ENCODE measurements at places on chromosomes 13 and 19.

DNA sequence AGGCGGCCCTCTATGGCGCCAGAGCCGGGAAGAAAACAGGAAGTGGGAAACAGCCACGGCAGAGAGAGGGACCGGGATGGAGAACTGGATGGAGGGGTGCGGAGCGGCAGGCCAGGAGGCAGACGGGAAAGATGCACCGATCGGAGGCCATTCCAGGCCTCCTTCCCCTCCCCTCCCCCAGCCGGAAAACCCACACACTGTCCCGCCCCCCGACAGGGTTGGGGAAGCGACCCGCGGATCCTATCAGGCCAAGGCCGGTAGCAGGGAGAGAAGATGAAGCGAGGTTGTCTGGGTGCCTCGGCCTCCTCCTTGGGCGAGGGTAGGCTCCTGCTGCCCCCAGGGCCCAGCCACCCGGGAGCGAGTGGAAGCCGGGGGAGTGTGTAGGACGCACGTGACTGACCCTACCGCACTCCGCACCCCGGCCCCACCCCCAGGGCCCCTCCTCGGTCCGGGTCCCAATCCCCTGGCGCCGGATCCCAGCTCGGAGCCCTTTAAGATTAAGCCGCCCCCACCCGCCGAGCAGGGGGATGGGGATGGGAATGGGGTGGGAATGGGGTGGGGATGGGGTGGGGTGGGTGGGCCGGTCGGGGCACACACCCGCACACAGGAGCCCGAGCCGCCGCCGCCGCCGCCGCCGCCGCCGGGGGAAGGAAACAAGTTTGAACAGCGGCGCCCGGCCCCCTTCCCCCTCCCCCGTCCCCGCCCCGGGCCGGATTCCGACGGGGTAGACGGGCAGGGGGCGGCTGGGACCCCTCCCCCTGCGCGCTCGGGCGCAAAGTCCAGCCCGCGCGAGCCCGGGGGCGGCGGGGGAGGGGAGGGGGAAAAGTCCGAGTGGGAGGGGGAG, 1.5 kb downstream of the ERF start:
- DNase-seq: no peak

GRCh38 chr13:40503966-40504591, 162.4 kb downstream of the FOXO1 start:
- DNase-seq: no peak

DNA sequence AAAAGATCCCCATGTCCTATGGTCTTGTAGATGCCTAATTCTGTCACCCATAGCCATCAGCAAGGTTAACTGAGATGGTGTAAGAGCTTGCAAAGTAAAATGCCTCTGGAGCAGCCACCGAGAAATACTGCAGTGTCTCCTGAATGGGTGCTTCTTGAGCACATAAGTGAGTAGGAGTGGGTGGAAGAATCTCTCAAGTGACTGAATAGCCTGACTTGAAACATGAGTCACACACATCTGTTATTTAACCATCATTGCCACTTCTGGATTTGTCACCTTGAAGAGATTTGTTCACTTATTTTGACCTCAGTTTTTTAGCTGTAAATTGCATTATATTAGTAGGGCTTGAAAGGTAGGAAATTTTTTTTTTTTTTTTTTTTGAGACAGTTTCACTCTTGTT, 2.3 kb downstream of the ZNF714 start:
- DNase-seq: no peak

DNA sequence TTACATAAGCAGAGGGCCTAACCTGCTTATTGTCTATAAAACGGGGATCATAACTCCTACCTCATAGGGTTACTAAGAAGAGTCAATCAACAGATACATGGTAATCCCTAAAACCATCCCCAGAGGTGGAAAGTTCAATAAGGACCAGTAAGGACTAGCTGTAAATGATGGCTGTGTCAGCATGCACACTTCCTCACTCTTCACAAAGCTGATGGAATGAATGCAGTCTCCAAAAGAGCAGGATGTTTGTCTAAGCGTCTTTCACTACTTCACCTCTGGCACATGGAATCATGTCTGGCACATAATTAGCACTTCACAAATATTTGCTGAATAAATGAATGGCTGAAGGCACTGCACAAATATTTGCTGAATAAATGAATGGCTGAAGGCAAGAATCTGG, 134.2 kb downstream of the MIPEP start:
- DNase-seq: no peak

- no peak for DNase-seq
Observed at GRCh38 chr13:33454844-33455705, 169.5 kb upstream of the STARD13 start.

DNA sequence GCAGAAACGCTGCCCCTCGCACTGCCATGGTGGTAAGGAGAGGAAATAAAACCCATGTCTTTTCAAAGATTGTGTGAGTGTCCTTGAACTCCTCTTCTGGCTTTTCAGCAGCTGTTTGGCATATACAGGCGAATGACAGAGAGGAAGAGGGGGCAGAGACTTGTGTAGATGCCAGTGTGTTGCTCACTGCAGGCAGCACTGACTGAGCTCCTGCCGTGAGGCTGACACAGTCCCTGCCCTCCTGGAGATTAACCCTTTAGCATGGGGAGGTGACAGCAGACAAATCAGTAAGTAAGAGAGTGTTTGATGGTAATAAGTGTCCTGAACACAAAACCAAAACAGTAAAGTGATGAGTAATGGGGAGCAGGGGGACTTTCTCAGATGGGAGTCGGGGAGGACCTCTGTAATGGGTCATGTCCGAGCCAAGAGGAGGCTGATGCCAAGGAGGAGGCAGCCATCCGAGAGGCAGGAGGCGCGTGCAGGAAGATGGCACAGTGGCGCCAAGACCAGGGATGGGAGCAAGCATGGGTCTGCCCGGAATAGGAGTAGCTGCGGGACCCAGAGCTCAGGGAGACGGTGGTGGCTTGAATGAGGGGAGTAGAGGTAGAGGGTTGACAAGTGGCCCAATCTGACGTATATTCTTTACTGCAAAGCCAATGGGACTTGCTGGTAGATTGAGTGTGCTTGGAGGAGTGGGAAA, 182.2 kb downstream of the FOXO1 start:
- DNase-seq: no peak

DNA sequence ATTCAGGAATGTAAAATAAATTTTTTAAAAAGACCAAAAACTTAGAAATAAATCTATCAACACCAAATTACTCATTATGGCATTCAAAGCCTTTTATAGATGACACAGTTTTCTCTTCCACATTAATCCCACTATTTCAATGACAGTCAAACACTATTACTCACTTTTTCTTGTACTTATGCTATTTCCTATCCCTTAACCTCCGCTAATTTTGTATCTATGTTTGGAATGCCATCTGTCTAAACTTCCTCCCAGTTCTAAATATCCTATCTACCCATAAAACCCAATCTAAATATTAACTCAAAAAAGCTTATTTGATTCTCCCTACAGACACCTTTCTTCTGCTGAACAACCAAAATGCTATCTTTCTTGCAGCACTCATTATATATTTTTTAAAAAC, 203.5 kb downstream of the ENOX1 start:
- DNase-seq: no peak

DNA sequence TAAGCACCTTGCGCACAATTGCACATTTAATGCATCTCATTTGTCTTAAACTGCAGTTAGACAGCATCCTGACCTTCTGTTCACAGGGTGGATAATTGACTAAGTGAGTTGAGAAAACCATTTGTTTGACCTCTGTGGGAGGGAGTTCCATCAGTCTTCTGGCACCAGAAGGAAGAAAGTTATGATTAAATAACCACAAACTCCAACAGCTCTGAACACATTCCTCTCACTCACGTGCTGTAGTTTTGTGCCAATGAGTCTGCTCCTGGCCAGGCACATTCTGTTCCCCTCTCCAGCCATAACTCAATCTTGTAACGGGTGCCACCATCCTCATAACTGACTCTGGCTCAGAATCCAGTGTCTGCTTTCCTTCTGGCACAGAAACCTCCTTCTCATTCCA, 817.2 kb downstream of the SLITRK1 start:
- no peak for DNase-seq

GRCh38 chr13:87872813-87873212, 201.6 kb downstream of the SLITRK5 start:
- DNase-seq: no peak

- DNase-seq: no peak
Observed at GRCh38 chr13:62678039-62678438, 1262.4 kb upstream of the PCDH20 start.

GRCh38 chr19:17764348-17764747, 13.1 kb downstream of the FCHO1 start:
- no peak for DNase-seq

- DNase-seq: no peak
Observed at GRCh38 chr13:79379274-79379673, 26.8 kb downstream of the RBM26 start.

DNA sequence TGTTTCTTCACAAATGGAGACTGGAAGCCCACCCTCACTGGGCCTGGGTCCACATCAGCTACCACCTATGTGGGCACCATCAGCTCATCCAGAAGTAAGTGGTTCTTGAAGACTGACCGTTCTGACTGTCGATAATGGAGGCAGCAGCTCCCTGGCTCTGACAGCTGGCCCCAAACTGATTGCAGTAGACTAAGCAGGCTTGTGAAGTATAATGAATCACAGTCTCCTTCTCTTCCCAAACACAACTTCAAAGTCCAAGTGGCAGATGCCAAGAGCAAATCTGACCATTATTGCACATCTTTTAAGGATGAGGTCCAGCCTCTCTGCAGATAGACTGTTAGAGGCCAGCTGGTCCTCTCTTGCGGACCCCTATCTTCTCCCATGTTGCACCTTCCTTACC, 574.4 kb upstream of the KLF12 start:
- DNase-seq: no peak

- DNase-seq: no peak
Observed at GRCh38 chr19:19606021-19606420, 12.5 kb downstream of the PBX4 start.

DNA sequence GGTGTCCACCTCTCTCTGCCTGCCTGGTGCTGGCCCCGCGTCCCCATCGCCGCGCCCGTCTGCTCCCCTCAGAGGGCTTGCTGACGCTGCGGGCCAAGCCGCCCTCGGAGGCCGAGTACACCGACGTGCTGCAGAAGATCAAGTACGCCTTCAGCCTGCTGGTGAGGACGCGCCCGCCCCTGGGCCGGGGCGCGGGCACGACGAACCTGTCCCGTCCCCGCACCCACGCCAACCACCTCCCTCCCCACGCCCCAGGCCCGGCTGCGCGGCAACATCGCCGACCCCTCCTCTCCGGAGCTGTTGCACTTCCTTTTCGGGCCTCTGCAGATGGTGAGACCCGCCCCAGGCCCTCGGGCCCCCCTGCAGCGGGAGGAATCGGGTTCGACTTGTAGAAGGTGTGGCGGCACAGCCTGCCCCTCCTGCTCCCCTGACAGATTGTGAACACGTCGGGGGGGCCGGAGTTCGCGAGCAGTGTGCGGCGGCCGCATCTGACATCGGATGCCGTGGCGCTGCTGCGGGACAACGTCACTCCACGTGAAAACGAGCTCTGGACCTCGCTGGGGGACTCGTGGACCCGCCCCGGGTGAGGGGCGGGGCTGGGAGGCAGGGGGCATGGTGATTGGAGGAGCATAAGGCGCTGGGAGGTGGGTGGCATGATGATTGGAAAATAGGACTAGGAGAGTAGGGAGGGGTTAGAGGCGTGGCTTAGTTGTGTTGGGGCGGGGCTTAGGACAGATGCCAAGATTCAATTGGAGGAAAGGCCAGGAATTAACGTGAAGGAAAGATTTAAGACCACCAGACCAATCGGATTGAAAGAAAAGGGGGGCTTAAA, 6.6 kb downstream of the EPS8L1 start:
- no peak for DNase-seq

GRCh38 chr13:30039511-30039911, 189.1 kb upstream of the UBL3 start:
- DNase-seq: no peak

GRCh38 chr13:26440111-26440510, 117.4 kb upstream of the WASF3 start:
- no peak for DNase-seq

- no peak for DNase-seq
Observed at GRCh38 chr13:63198071-63198470, 1782.4 kb upstream of the PCDH20 start.

DNA sequence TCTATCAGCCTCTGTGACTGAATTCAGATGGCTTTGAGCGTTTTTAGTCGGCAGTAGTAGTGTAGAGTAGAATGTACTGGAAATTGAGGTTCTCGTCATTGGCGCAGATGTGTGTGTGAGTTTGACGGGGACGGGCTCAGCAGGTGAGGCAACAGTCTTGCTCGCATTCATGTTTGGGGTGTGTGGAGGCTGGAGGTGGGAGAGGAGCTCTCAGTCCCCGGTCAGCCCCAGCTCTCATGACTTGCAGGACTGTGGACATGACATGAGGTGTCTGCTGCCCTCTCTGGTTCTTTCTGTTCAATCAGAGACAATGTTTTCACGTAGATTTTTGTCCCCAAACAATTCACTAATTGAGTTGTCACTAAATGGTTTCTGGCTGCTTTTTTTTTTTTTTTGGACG, 57.2 kb downstream of the ING1 start:
- no peak for DNase-seq

DNA sequence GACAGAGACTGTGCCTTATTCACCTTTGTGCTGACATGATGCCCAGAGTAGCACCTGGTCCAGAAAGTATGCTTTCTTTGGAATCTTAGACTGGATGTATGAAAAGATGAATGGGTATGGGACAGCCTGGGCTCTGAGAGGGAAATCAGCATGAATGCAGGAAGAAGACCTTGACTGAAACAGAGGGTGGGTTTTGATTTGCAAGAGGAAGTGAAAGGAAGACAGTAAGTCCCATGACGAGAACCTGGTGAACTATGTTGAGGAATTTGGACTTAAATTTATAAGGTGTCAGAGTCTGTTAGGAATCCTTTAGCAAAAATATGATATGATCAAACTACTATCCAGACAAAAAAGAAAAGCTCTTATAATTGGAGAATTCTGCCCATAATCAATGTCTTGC, 301.9 kb downstream of the SPRY2 start:
- DNase-seq: no peak

DNA sequence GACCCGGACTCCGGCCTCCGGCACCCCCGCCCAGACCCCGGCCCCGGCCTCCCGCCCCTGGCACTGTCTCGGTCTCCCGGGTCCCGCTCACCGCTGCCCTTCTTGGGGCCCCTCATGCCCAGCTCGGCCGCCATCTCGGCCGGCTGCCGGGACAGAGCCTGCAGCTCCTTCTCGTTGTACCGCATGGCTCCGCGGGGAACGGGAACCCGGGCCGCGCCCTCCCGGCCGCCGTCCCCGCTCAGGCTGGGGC, 140 bp downstream of the PLEKHJ1 start:
- DNase-seq: no peak
